ENCODE measurements at places on chromosomes 13 and 19.
A peak's percentile ranks its signal among the peaks of the same experiment; 100 is the strongest.

- DNase-seq = no peak
Observed at GRCh38 chr19:43578787-43579186, 3.2 kb downstream of the PINLYP start.

DNA sequence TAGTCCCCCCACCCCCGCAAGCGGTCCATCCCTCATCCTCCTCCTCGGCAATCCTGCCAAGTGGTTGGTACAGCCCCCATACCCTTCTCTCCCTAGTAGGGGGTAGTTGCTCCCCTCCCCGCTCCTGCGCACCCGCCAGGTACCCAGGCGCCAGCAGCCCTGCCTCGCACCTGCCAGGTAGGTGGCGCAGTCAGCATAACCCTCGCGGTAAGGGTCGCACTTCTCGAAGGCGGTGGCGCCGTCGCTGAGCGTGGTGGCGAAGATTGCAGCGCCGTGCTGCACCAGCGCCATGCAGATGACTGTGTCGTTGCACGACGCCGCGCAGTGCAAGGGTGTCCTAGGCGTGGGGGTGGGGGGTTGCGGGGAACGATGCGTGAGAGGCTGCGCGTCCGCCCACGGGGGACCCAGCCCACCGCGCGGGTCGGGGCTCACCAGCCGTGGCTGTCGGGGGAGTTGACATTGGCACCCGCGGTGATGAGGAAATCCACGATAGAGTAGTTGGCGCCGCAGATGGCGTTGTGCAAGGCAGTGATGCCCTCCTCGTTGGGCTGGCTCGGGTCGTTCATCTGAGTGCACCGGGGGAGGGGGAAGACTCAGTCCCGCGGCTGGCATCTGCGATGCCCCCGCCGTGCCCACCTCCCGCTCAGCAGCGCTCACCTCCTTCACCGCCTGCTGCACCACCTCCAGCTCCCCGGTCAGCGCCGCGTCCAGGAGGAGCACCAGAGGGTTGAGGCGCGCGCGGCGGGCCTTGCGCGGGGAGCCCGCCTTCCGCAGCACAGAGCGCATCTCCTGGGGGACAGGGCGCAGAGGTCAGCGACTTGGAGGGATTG lies 15.2 kb upstream of the ERCC2 start:
- DNase-seq = no peak

DNA sequence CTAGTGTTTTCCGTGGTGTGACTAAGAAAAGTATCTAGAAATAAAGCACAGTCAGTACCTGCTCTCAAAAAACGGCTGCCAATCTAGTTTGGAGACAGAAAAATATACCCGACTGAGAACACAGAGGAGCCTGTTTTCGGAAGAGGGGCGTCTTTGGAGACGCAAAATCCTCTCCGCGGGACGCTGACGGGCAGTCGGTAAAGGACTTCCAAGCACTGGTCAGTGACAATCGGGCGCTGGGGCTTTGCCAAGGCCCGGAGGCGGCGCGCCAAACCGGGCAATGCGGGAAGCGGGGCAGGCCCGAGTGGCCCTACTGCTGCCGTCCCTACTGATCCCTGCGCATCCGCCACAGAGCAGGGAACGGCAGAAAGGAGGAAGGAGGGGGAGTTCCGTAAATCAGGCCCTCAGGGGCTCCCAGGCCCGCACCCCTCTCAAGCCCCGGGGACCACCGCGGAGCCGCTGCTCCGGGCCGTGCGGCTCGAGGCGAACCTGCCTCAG lies 588 bp upstream of the DPY19L3 start:
- peak; percentile 55 for DNase-seq

DNA sequence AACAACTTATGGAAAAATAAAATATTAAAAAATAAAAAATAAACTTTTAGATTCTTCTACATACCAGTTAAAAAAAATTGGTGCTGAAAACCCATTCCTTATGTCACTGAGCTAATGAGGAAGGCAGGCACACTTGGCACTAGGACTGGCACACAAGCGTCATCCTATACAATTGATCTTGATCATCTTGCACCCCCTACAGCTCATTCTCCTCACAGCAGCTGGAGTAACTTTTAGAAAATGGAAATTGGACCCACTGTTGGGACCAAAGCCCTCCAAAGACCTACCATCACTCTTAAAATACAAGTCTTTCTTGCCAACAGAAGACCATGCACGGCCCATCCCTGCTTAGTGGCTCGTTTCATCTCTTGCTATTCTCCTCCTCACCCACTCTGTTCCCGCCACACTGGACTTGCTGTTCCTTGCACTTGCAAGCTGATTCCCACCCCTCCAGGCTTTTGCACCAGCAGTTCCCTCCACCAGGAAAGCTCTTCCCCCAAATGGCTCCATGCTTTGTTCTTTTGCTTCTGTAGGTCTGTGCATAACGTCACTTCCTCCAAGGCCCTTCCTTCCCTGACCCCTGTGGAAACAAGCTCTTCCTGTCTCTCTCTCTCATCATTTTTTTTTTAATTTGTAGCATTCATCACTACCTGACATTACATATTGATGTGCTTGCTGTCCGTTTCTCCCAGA lies 11.6 kb downstream of the CTU1 start:
- DNase-seq = no peak

DNA sequence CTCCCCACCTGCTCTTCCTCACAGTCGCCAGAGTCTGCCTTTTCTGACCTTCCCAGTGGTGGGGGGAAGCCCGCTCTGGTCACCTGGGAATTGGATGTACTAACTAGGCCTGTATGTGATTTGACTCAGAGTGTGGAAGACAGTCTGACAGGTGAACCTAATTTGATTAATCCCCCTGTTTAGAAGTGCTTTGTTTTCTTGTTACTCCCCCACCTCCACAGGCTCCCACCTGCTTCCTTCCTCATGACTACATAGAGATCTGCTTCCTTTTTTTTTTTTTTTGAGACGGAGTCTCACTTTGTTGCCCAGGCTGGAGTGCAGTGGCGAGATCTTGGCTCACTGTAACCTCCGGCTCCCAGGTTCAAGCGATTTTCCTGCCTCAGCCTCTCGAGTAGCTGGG lies 44.0 kb downstream of the COG3 start:
- DNase-seq = no peak

DNA sequence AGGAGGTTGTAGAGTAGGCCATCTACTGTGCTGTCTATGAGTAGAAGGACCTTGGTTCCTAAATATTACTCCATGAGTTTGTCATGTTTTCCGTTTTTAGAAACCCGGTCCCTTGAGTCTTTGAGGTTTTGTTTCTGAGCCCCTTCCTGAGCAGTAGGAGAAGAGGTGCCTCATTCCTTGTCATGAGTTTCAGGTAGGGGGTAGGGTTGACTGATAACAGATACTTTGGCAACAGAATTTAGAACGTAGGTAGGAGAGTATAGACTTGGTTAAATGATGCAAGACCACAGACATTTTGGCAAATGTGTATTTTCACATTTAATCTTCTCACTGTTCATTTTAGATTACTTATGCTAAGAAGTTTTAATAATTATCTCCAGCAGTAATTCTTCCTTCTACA lies 24.6 kb downstream of the LMO7 start:
- DNase-seq = no peak

DNA sequence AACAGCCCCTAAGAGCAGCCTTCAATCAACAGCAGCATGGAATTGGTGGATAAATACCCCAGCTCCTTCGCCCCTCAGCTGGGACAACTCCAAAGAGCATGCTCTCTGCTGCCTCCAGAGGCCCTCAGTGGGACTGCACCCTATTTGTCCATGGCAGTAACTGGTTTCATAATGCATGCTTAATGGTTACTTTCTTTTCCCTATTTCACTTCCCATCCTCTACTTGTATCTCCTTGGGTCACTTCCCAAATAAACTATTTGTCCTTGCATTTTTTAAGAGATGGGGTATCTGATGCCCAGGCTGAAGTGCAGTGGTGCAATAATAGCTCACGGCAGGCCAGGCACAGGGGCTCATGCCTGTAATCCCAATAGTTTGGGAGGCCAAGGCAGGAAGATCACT lies 13.5 kb upstream of the TPM4 start:
- DNase-seq = peak; percentile 35

- no peak for DNase-seq
Observed at GRCh38 chr19:1768248-1768647, 14.9 kb downstream of the ONECUT3 start.

DNA sequence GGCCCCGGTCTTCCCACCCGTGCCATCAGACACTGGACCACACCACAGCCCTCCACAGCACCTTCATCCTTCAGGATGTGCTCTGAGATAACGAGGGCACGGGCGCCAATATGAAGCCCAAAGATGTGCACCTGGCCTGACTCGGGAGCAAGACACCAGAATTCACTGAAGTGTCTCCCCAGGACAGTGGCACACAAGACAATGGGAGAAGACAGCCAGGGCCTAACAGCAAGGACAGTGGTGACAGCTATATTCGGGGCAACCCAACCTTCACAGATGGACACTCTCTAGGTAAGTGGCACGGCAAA lies 7.2 kb downstream of the DDX39A start:
- no peak for DNase-seq

- DNase-seq = no peak
Observed at GRCh38 chr19:47411101-47411500, 8.2 kb downstream of the MEIS3 start.

- no peak for DNase-seq
Observed at GRCh38 chr13:99217461-99218110, 16.9 kb downstream of the UBAC2 start.

DNA sequence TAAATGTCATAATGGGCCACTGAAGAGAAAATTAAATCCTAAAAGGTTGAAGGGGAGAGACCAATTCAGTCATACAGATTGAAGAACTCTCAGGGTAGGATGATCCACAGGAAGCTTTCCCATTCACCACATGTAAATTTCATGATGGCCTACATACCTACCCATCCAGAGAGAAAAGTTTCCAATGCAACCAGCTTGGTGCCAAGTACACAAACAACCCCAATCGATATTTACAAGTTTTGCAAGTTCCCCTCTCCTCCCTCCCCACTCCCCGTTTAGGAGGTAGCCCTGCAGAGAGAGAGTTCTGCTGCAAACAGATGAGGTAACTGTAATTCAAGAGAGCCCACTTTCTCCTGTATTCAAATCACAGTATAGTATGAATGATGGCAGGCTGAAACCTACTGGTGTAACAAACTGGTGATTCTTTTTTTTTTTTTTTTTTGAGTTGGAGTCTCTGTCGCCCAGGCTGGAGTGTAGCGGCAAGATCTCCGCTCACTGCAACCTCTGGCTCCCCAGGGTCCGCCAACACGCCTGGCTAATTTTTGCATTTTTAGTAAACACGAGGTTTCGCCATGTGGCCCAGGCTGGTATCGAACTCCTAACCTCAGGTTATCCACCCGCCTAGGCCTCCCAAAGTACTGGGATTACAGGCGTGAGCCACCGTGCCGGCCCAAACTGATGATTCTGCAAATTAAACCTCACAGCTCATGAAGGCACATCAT lies 14.4 kb downstream of the FOXO1 start:
- DNase-seq = no peak

DNA sequence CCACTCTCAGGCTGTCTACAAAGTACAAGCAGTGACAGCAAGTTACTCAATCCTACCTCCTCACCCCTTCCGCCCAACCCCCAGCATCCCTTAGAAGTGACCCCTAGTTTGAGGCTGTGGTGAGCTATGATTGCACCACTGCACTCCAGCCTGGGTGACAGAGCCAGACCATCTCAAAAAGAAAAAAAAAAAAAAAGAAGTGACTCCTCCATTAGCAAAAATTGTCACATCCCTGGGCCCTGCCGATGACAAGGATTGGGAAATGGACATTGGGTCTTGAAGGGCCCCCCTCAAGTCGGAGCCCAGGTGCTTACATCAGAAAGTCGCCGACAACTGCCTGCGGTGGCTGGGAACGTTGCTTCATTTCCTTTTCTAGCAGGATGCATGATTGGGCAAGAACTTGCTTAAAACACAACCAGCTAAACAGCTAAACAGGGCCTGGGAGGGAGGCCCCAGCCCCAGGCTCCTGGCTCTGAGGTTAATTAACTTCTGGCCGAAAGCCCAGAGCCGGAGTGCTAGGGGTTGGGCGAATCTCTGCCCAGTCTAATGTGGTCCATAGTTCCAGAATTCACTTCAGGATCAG lies 15.3 kb downstream of the RAB3D start:
- peak; percentile 88 for DNase-seq

DNA sequence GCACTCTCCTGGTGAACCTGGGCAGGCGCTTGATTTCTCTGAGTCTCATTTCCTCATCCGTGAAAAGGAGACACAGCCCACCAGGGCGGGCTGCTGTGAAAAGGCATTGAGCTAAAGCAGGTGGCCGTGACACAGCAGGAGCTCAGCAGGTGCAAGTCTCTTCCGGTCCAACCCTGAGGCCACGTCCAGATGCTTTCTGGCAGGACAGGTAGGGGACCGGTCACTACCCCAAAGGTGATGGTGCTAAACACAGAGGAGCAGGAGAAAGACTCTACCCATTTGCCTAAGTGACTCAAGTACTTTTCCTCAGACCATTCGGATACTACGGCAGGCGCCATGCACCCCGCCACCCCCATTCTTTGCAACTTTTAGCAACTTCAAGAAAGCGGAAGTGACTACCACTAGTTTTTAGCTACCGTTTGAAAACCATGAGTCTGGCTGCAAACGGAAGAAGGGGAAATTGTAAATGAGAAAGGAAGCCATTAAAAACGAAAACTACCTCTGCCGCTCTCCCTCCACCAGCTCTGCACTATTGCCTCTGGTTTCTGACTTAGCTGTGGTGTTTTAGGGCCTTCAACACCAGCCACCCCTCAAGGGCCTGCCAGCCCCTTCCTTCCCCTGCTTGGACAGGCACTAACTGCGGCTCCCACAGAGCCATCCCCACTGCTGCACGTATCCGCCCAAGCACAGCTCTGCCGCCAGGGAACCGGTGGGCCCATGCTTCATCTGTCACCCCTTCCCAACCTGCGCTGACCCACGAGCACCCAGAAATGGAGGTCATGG lies 4.8 kb downstream of the PPP6R1 start:
- DNase-seq = peak; percentile 9

- DNase-seq = peak; percentile 13
Observed at GRCh38 chr13:21075011-21075378, 13.6 kb upstream of the LATS2 start.

DNA sequence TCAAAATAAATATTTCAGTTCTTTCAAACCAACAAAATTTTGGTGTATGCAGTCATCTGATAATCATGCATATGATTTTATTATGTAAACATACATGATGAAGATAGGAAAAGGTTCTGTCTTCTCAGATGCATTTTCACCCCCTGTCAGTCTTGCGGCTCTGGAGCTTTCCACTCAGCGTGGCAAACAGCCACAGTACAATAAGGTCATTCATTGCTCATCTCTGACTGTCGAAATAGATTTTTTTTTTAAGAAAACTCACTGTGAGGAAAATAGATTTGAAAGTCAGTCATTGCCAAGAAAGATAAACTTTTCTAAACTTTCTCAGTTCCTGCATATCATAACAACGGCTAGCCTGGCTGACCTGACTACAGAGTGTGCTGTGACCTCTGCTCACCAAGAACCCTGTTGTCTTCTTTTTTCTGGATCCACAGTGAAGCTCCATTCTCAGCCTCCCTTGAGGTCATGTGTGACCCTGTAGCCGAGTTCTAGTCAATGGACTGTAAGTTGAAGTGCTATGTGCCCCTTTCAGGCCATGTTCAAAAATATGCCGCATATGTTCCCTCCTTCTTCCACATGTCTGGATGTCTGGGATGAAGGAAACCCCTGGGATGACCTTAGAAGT lies 519.6 kb downstream of the KLF5 start:
- no peak for DNase-seq

DNA sequence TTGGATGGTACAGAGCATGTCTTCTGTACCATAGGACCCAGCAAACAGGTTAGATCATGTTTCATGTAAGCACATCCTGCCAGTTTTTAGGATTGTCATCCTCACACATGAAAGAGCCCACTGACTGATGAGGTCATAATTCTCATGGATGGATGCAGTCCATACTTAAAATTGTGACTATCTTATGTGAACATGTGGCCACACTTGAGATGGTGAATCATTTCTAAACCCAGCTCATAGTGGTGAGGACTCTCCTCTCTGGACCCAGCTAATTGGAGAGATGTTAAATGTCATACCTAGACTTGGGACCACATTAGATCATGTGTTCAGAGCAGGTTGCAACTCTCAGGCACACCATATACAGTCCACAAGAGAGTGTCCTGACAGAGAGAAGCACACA lies 24.8 kb upstream of the ZNF254 start:
- DNase-seq = no peak
